ENCODE measurements at places on chromosomes 5 and 9.

DNA sequence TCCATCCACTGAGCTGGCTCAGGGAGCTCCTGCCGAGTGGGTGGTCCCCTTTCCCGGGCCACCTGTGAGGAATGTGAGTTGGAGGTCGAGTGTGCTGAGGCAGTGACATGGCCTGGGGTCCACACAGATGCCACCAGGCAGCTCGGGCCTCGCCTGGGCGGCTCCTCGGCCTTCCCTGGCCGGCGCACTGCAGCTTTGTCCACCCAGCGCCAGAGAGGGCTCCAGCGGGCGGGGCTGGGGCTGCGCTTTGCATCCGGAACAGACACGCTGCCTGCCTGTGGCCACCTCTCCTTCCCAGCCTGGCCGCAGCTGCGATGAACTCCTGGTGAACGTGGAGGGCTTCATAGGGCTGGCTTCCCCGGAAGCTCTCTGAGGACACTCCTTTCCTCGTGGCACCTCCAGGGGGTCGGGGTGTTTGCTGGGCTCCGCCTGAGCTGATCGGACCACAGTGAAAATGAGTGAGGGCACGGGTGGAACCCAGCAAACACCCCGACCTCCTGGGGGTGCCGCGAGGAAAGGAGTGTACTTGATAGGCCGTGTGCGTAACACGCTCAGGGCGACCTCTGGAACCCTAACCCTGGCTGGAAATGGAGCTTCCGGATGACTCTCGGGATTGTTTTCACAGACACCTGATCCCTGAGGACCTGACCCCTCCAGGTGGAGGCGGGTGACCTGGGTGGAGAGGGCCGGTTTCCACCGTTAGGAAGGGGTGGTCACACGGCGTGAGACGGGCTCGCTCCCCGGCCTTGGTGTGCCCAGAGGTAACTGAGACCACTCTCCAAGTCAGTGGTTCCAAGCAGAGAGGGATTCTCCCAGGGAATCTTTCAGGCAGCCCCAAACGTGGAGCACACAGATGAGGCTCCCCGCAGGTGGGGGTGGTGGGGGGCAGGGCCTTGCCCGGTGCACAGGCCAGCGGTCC is 31.8 kb upstream of the RXRA start:
- no peak for DNase-seq

GRCh38 chr9:88781628-88782391 is 209.5 kb upstream of the S1PR3 start:
- DNase-seq: no peak

- DNase-seq: no peak
Measured at GRCh38 chr5:72558383-72558782, 51.2 kb upstream of the ZNF366 start.

- DNase-seq: no peak
Measured at GRCh38 chr9:84062538-84062937, 81.9 kb downstream of the RMI1 start.

DNA sequence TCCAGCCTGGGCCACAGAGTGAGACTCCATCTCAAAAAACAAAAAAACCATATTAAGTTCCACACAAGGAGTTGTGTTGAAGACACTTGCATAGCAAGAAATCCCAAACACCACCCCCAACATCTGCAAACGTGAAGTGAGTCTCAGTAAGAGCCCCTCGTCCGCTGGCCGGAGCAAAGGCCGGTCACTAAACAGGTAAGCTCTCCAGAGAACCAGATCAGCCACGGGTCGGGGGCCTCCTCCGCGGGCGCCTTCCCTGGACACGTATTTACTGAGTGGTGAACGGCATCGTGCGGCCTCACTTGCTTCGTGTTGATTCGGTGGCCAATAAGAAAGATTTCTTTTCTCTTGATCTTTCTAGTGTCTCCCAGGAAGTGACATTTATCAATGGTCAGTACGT is 93.6 kb downstream of the MRPL36 start:
- no peak for DNase-seq

GRCh38 chr9:109251080-109251775 is 69.6 kb downstream of the EPB41L4B start:
- DNase-seq: no peak

- DNase-seq: no peak
Measured at GRCh38 chr5:160266752-160267345, 37.5 kb downstream of the FABP6 start.

DNA sequence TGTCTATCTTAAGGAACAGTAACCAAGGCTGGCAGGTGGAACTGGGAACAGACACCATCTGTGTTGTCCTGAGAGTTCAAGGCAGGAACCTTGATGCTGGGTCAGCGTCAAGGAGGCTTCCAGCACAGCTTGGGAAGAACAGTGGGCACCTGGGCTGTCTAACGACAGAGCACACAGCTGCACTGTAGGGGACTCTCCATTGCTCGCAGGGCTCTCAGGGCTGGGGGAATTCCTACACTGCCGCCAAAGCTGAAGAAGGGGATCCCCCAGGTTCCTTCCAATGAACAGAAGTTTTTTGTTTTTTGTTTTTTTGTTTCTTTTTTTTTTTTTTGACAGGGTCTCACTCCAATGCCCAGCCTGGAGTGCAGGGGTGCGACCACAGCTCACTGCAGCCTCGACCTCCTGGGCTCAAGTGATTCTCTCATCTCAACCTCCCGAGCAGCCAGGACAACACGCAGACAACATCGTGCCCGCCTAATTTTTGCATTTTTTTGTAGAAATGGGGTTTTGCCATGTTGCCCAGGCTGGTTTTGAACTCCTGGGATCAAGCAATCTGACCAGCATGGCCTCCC is 81.9 kb downstream of the PTPN3 start:
- DNase-seq: peak; percentile 73

GRCh38 chr5:101517795-101518194 is 614.7 kb upstream of the ST8SIA4 start:
- no peak for DNase-seq

DNA sequence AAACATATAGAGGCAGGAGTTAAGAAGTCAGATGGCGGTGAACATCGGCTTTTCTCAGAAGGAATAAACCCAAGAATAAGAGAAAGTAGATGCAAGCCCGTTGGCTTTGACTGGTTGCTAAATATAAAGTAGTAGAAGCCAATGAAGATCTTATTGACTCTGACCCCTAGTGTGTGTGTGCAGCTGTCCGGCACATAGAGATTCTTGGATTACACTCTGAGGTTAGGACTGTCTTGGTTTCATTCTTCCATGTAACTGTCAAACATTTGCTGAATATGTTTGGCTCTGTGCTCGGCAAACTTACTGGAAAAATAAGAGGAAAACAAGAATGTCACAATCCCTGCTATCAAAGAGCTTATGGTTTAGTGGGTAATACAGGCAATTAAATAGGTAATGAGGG is 54.9 kb downstream of the ASTN2 start:
- no peak for DNase-seq

DNA sequence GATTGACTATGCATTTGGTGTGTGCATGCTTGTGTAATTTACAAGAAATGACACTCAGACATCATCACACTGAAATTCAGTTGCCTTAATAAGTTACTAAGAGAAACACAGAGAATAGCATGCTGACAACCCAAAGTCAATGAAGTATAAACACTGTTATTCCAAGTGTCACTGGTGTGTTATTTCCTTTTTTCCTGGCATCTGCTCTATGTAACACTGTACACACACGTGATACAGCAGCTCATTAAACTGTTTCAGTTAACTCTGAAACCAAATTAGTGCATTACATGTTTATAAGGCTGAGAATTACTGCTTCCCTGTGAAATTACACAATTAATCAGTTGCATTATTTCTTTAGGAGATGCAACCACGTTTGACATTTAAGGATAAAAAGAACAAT is 252.7 kb downstream of the EFNA5 start:
- DNase-seq: no peak
